ENCODE measurements at places on chromosomes 4 and X. TPM values are rescaled to one million over a fixed set of nuclear protein-coding genes. Genes with fewer than 3 reads are reported as not detected.
A peak's percentile ranks its signal among the peaks of the same experiment; 100 is the strongest.

- DNase-seq = no peak
- no peaks in the 10 kb centered on the region for H3K4me1 ChIP-seq
- no peak overlapping the region for H3K27ac ChIP-seq
- H3K27me3 ChIP-seq = peaks cover 22% of the 10 kb centered on the region
- H3K36me3 ChIP-seq = no peaks in the 10 kb centered on the region
- no peak overlapping the region for H3K4me3 ChIP-seq
Measured at GRCh38 chrX:69614886-69615285, 1.0 kb upstream of the EDA start.

DNA sequence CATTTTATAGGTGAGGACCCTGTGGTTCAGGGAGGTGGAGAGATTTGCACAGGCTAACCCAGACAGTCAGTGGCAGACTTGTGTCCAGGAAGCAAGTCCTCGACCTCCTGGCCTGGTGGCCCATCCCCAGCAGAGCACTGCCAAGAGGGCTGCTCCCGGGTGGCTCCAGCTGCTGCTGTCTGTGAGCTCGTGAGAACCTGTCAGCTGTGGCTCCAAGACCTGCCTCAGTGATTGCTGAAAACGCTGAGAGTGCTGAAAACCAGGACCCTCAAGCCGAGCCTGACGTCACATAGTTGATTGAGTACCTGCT lies 74.2 kb downstream of the RTL9 start:
- no peak for DNase-seq
- H3K27ac ChIP-seq = no peak overlapping the region
- H3K4me1 ChIP-seq = no peaks in the 10 kb centered on the region

DNA sequence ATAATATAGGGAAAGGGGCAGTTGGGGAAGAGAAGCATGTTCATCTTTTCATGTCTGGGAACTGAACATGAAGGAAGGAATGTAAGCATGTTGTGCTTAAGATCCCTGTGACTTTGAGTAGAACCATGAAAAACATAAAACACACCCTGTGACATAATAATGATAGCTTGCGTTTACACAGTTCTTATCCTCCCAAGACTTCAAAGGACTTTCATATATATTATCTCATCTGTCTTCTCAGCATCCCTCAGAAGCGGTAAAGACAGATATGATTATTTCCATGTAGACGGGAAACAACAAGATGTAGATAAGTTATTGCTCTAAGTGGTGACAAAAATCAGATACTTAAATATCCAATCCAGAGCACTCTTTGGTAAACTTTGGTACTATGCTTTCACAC lies 3.3 kb upstream of the SH3RF1 start:
- no peak overlapping the region for H3K27ac ChIP-seq
- DNase-seq = no peak
- H3K4me3 ChIP-seq = no peak overlapping the region
- H3K27me3 ChIP-seq = peaks cover 22% of the 10 kb centered on the region

GRCh38 chrX:1244164-1245076 lies 24.2 kb upstream of the CSF2RA start:
- no peak overlapping the region for H3K27ac ChIP-seq
- H3K4me3 ChIP-seq = no peak overlapping the region
- DNase-seq = no peak

Gene XKRX
- 0.66 TPM for total RNA-seq

- no peaks in the 10 kb centered on the region for H3K27me3 ChIP-seq
- peak; percentile 3 for DNase-seq
- no peak overlapping the region for H3K27ac ChIP-seq
- H3K4me1 ChIP-seq = no peaks in the 10 kb centered on the region
Measured at GRCh38 chrX:87299563-87300160, 217.9 kb upstream of the KLHL4 start.

Gene GUCY1B1
- total RNA-seq = 7.2 TPM

Gene UGT2B15
- total RNA-seq = 0.05 TPM

DNA sequence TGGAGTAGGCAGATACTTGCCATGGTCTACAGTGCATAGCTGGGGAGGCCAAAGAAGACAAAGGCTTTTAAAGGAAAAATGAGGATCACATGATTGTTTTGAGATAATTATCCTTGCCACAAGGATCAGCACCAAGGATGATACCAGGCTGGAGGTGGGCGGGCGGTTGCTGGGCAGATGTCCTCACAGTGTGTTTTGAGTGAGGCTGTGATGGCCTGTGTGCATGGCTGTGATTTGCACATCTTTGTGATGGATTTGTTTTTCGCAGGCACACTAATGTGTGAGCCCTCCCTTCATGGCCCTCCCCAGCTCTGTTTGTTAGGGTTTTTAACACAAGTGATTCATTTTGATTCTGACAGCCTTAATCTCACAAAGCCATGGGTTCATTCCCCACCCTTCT lies 46.8 kb downstream of the RGS12 start:
- H3K4me3 ChIP-seq = no peak overlapping the region
- H3K36me3 ChIP-seq = no peaks in the 10 kb centered on the region
- H3K27ac ChIP-seq = no peak overlapping the region
- no peaks in the 10 kb centered on the region for H3K4me1 ChIP-seq
- no peak for DNase-seq

DNA sequence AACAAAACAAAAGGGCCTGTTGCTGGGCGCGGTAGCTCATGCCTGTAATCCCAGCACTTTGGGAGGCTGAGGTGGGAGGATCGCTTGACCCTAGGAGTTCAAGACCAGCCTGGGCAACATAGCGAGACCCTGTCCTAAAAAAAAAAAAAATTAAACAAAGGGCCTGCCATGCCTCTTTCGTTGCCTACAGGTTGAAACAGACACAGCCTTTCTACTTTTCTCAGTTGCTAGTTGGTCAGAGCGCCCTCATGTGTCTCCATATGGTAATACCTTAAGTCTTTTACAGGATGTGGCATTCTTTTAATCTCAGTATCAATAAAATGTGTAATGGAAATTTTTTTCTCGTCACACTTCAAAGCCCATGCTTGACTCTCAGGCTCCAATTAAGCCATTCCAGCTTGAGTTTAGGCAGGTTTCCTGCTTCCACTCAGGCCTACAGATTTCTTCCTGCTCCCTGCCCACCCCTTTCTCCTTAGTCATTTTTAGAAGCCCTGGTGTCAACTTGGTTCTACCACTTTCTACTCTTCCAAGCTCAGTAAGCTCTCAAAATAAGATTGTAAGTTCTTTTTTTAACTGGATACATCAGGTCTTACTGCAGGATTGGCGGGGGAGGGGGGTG lies 4.6 kb upstream of the SOWAHD start:
- peaks cover 15% of the 10 kb centered on the region for H3K4me1 ChIP-seq
- no peaks in the 10 kb centered on the region for H3K36me3 ChIP-seq
- peaks cover 16% of the 10 kb centered on the region for H3K27me3 ChIP-seq
- H3K4me3 ChIP-seq = no peak overlapping the region
- DNase-seq = no peak

GRCh38 chrX:4243759-4244158 lies 530.3 kb upstream of the PRKX start:
- no peaks in the 10 kb centered on the region for H3K27me3 ChIP-seq
- no peaks in the 10 kb centered on the region for H3K36me3 ChIP-seq
- H3K4me3 ChIP-seq = no peak overlapping the region
- H3K4me1 ChIP-seq = no peaks in the 10 kb centered on the region
- H3K27ac ChIP-seq = no peak overlapping the region

- no peaks in the 10 kb centered on the region for H3K4me1 ChIP-seq
- no peak for DNase-seq
- no peak overlapping the region for H3K4me3 ChIP-seq
- no peaks in the 10 kb centered on the region for H3K36me3 ChIP-seq
- no peak overlapping the region for H3K27ac ChIP-seq
Measured at GRCh38 chr4:105930698-105931097, 35.4 kb downstream of the NPNT start.

- no peaks in the 10 kb centered on the region for H3K27me3 ChIP-seq
- no peaks in the 10 kb centered on the region for H3K36me3 ChIP-seq
- H3K4me3 ChIP-seq = no peak overlapping the region
- H3K27ac ChIP-seq = no peak overlapping the region
- H3K4me1 ChIP-seq = no peaks in the 10 kb centered on the region
- no peak for DNase-seq
Measured at GRCh38 chrX:74931214-74931613, 6.0 kb upstream of the NEXMIF start.

DNA sequence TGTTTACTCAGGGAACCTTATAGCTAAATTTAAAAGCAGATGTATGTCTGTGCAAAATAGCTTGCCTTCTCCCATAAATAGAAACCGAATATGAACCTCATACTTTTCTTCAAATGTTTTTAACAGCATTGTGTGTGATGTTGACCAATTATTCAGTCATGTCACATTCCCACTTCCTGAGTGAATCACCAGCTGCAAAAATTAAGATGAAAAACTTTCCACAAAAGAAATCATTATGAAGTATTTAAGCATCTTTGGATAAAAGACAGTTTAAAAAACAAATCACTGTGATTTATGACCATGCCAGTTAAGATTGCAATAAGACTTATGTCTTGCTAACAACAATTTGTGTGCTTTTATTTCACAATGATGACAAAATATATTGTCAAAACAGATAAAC lies 220.1 kb downstream of the PDGFC start:
- H3K27me3 ChIP-seq = no peaks in the 10 kb centered on the region
- no peak overlapping the region for H3K27ac ChIP-seq
- DNase-seq = no peak
- no peaks in the 10 kb centered on the region for H3K36me3 ChIP-seq
- no peaks in the 10 kb centered on the region for H3K4me1 ChIP-seq

GRCh38 chrX:71251466-71251973 lies 2.4 kb downstream of the ZMYM3 start:
- no peaks in the 10 kb centered on the region for H3K27me3 ChIP-seq
- peaks cover 13% of the 10 kb centered on the region for H3K4me1 ChIP-seq
- no peak overlapping the region for H3K27ac ChIP-seq
- no peak overlapping the region for H3K4me3 ChIP-seq
- no peak for DNase-seq
- H3K36me3 ChIP-seq = peaks cover 38% of the 10 kb centered on the region

DNA sequence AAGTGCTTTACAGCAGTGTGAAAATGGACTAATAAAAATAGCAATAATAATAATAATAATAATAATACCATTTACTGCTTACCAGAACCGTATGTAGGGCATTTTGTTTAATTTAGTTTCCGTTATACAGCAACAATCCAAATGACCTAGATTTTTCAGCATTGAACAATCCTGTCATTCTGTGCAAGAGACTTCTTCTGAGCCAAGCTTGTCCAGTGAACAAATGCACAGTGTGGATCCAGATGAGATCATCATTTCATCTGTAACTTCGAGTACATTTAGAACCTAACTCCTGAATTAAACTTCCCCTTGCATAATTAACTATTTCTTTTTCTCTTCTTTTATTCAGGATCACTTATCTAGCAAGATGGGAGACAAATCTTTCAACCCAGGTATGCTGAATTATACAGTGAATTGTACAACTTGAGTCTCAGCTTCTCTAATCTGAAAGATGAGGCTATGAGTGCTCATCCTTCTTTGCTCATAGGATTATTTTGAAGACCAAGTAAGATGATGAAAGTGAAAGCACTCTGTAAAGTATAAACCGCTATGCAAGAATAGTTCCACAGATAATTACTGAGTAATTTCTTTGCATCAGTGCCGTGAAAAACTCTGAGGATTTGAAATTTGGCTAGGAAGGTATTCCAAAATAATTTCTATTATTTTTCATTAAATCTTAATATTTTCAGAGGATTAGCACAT lies 6.6 kb downstream of the CLNK start:
- H3K36me3 ChIP-seq = no peaks in the 10 kb centered on the region
- H3K27ac ChIP-seq = no peak overlapping the region
- DNase-seq = no peak
- H3K27me3 ChIP-seq = no peaks in the 10 kb centered on the region
- no peak overlapping the region for H3K4me3 ChIP-seq
- no peaks in the 10 kb centered on the region for H3K4me1 ChIP-seq

DNA sequence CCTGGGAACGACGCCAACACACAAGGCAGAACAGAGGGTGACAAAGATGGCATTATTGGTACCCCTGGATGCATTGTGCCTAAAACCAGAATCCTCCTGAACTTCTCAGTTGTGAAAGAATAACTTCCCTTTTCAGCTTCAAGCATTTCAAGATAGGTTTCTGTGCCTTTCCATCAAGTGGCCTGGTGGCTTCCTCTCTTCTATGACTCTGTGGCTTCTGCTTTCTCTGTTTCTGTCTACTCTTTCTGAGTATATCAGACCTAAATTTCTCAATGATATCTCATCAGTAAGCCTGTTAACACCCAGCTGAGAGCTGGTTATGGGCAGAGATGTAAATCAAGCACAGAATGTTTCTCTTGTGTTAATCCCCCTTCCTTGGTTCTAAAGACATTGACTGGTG lies 21.4 kb upstream of the FAM9B start:
- DNase-seq = no peak
- no peak overlapping the region for H3K27ac ChIP-seq

GRCh38 chrX:149392921-149393320 lies 112.2 kb downstream of the IDS start:
- no peaks in the 10 kb centered on the region for H3K4me1 ChIP-seq
- no peaks in the 10 kb centered on the region for H3K36me3 ChIP-seq
- no peak for DNase-seq
- no peak overlapping the region for H3K4me3 ChIP-seq
- H3K27me3 ChIP-seq = no peaks in the 10 kb centered on the region

DNA sequence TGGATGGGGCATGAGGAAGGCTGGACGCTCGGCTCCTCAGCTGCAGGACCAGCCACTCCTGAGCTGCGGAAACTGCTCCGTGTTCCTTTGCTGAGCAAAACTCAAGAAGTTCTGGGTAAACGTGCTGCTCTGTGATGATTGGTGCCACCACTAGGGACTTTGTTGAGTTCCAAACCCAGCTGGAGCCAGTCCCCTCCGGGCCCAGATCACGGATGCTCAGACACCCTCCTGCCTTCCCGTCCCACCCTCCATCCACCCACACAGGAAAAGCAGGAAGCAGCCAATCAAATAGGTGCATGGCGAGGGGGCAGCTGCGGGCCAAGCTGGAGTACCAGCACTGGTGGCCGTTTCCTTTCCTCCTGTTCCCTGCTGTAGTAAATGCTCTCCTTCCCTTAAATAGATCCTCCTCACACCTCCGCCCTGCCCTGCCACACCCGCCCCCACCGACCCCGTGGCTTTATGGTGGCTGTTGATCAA lies 68.0 kb downstream of the ADRA2C start:
- H3K4me1 ChIP-seq = no peaks in the 10 kb centered on the region
- H3K27me3 ChIP-seq = peaks cover 26% of the 10 kb centered on the region
- H3K27ac ChIP-seq = no peak overlapping the region
- no peak overlapping the region for H3K4me3 ChIP-seq
- DNase-seq = no peak

DNA sequence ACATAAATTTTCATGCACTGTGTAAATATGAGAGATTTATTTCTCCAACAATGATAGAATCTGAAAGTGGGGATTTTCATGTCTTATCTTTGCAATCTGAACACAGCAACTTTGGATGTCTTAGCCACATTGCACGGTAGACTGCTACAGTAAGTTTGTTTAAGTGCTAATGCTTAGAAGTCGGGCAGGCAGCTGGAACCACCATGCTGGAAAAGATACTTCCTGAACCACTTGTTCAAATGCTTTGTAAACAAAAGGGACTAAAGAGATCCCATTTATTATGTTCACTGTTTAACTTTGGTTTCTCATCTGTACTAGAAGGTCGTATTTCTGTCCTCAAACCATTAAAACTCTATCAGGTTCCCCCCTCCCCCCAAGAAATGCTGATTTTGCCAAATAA lies 555.9 kb upstream of the DIPK2B start:
- no peak overlapping the region for H3K27ac ChIP-seq
- no peak overlapping the region for H3K4me3 ChIP-seq
- no peaks in the 10 kb centered on the region for H3K27me3 ChIP-seq
- no peak for DNase-seq
- no peaks in the 10 kb centered on the region for H3K36me3 ChIP-seq

GRCh38 chrX:8724300-8724699 lies 7.6 kb downstream of the ANOS1 start:
- no peak overlapping the region for H3K27ac ChIP-seq
- no peaks in the 10 kb centered on the region for H3K4me1 ChIP-seq
- H3K27me3 ChIP-seq = no peaks in the 10 kb centered on the region
- H3K36me3 ChIP-seq = no peaks in the 10 kb centered on the region
- DNase-seq = no peak

All from thymus (tissue), 14 donors.